Peyer's patch (tissue), 4 donors: ENCODE measurements at places on chromosomes 16 and 17.

GRCh38 chr16:66510711-66511601, 39.0 kb downstream of the TK2 start:
- H3K4me1 ChIP-seq, result no peaks in the 10 kb centered on the region
- no peaks in the 10 kb centered on the region for H3K27me3 ChIP-seq
- peak; percentile 13 for DNase-seq
- H3K36me3 ChIP-seq, result no peaks in the 10 kb centered on the region
- no peak overlapping the region for H3K4me3 ChIP-seq

- H3K4me1 ChIP-seq, result no peaks in the 10 kb centered on the region
- H3K27ac ChIP-seq, result no peak overlapping the region
- no peak overlapping the region for H3K4me3 ChIP-seq
- no peaks in the 10 kb centered on the region for H3K27me3 ChIP-seq
These were observed 15.2 kb upstream of the FAM20A start for GRCh38 chr17:68616334-68616733.

GRCh38 chr16:84919269-84919668, 92.1 kb downstream of the ZDHHC7 start:
- H3K36me3 ChIP-seq, result no peaks in the 10 kb centered on the region
- no peaks in the 10 kb centered on the region for H3K27me3 ChIP-seq
- H3K4me3 ChIP-seq, result no peak overlapping the region
- no peaks in the 10 kb centered on the region for H3K4me1 ChIP-seq
- no peak for DNase-seq
- H3K27ac ChIP-seq, result no peak overlapping the region

DNA sequence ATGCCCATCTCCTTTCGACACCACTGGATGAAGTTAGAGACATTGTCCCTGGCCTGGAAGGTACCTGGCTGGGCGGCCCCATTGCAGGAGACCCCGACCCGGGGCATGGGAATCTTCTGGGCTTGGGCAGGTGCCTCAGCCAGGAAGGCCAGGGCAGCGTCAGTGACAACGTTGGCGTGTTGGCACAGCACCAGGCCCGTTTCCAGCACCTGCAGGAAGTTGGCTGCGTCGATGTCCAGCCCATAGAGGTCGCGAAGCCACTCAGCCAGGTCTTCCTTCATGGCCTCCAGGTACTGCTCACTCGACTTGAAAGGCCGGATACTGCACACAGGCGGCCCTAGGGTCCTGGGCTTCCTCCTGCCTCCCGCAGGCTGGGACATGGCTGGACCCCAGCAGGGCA, 568 bp downstream of the GAS2L2 start:
- no peak for DNase-seq
- H3K27ac ChIP-seq, result no peak overlapping the region
- H3K27me3 ChIP-seq, result peaks cover 4% of the 10 kb centered on the region
- no peak overlapping the region for H3K4me3 ChIP-seq
- H3K36me3 ChIP-seq, result no peaks in the 10 kb centered on the region

GRCh38 chr16:80303691-80304090, 237.1 kb upstream of the DYNLRB2 start:
- H3K4me1 ChIP-seq, result no peaks in the 10 kb centered on the region
- DNase-seq, result no peak
- H3K27ac ChIP-seq, result no peak overlapping the region
- no peaks in the 10 kb centered on the region for H3K36me3 ChIP-seq

GRCh38 chr17:77681861-77682260, 276.6 kb upstream of the TNRC6C start:
- no peak overlapping the region for H3K4me3 ChIP-seq
- no peak for DNase-seq
- H3K4me1 ChIP-seq, result no peaks in the 10 kb centered on the region
- H3K27me3 ChIP-seq, result no peaks in the 10 kb centered on the region
- H3K36me3 ChIP-seq, result no peaks in the 10 kb centered on the region
